ENCODE measurements at places on chromosomes 3 and 15. TPM values are rescaled to one million over a fixed set of nuclear protein-coding genes. Genes with fewer than 3 reads are reported as not detected.

GRCh38 chr3:112610121-112610520 lies 30.8 kb downstream of the CCDC80 start:
- DNase-seq, result no peak

- DNase-seq, result no peak
Measured at GRCh38 chr3:78781351-78781750, 986.4 kb downstream of the ROBO1 start.

GRCh38 chr3:171164067-171164465 lies 137.5 kb upstream of the SLC2A2 start:
- no peak for DNase-seq

DNA sequence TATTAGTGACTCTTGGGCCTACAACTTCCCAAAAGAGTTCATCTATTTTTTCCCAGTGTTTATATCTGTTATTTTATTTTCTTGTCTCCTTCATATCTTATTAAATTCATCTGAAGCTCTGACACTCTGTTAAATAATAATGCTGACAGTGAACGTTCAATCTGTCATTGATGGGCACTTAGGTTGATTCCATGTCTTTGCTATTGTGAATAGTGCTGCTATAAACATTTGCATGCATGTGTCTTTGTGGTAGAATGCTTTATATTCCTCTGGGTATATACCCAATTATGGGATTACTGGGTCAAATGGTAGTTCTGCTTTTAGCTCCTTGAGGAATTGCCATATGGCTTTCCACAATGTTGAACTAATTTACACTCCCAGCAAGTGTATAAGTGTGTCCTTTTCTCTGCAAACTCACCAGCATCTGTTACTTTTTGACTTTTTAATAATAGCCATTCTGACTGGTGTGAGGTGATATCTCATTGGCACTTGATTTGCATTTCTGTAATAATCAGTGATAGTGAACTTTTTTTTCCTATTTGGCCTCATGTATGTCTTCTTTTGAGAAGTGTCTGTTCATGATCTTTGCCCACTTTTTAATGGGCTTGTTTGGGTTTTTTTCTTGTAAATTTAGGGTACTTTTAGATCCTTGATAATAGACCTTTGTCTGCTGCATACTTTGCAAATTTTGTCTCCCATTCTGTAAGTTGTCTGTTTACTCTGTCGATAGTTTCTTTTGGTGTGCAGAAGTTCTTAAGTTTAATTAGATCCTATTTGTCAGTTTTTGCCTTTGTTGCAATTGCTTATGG lies 122.5 kb downstream of the LEKR1 start:
- DNase-seq, result no peak

GRCh38 chr3:129950318-129951046 lies 24.0 kb upstream of the TRH start:
- no peak for DNase-seq

DNA sequence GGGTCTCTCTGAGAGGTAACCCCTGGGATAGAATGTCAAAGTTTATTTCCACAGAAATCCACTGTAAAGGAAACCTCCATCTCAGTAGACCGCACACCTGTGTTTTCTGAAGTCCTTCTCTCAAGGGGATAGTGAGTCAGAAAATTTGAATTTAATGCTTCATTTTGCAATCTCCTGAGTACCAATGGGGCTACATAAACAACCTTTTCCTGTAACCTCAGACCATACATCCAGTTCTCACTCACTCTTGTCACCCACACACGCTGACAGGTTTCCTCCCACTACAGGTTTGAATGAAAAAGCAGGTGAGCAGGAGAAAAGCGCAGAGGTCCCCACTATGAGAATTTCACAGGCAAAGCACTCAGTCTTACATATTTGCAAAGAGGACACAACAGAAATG lies 165.3 kb upstream of the MCTP2 start:
- DNase-seq, result no peak

GRCh38 chr15:46354443-46354842 lies 719.6 kb downstream of the SQOR start:
- DNase-seq, result no peak

- no peak for DNase-seq
Measured at GRCh38 chr3:193573403-193574191, 18.9 kb upstream of the ATP13A4 start.

GRCh38 chr15:52392008-52392687 lies 96.5 kb upstream of the MYO5C start:
- DNase-seq, result no peak

DNA sequence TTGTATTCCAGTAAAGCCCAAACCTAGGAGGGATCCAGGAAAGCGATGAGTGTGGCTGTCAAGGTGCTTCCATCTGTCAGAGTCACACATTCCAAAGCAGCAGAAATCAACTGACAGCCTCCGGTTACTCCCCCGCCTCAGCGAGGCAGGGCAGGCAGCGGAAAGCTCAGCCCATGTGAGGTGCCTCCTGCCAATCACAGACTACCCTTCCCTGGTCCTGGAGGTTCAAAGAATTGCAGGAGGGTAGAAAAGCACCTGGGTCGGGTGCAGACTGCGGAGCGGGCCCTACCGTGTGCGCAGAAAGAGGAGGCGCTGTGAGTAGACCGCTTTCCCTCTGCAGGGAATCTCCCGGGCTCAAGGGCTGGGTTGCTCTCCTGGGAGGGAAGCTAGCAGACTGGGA lies at the start of gene UPK1B:
TSS of gene UPK1B (plus strand) at position 274 of the 400 bp plus-strand sequence. CDS start 13,144 bp downstream, outside the sequence.
- no peak for DNase-seq

- DNase-seq, result peak; percentile 78
Measured at GRCh38 chr15:66603301-66604179, 37.7 kb upstream of the LCTL start.

- no peak for DNase-seq
Measured at GRCh38 chr15:99732124-99732750, 1.0 kb downstream of the LYSMD4 start.

GRCh38 chr3:115905871-115906270 lies 282.6 kb downstream of the GAP43 start:
- DNase-seq, result no peak

DNA sequence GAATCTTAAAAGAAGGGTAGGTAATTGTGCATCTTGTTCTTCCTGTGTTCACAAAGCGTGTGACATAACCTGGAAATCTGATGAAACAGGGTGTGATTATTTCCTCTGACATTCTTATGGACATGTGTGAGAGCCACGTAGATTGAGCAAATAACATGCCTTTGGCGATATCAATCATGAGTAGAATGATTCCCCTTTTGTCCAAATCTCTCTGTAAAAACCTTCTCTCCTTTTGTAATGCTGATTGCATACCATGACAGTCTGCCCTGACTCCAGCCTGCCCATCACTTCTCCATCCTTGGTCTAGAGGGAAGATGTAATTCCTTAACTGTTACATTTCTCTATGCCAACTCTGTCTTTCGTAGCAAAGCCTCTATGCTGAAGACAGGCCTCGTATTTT lies 115.0 kb downstream of the IL5RA start:
- DNase-seq, result no peak

DNA sequence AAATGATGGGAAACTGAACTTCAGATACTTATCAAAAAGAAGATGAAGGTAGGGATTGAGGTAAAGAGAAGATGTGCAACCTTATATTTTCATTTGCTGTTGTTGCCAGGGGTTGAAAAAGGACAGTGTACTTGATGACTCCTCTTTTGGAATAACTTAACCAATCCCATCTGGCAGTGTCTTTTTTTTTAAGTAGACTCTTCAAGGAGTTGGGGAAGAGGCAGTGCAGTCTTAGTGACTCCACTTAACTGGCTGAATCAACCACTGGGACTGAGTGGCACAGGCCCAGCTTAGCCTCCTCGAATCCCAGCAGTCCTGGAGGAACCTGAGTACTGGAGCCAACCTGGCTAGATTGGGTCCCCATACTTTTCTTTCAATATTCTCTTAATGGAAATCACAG lies 27.3 kb upstream of the FILIP1L start:
- DNase-seq, result no peak

GRCh38 chr15:93239993-93240392 lies 151.0 kb upstream of the RGMA start:
- no peak for DNase-seq

DNA sequence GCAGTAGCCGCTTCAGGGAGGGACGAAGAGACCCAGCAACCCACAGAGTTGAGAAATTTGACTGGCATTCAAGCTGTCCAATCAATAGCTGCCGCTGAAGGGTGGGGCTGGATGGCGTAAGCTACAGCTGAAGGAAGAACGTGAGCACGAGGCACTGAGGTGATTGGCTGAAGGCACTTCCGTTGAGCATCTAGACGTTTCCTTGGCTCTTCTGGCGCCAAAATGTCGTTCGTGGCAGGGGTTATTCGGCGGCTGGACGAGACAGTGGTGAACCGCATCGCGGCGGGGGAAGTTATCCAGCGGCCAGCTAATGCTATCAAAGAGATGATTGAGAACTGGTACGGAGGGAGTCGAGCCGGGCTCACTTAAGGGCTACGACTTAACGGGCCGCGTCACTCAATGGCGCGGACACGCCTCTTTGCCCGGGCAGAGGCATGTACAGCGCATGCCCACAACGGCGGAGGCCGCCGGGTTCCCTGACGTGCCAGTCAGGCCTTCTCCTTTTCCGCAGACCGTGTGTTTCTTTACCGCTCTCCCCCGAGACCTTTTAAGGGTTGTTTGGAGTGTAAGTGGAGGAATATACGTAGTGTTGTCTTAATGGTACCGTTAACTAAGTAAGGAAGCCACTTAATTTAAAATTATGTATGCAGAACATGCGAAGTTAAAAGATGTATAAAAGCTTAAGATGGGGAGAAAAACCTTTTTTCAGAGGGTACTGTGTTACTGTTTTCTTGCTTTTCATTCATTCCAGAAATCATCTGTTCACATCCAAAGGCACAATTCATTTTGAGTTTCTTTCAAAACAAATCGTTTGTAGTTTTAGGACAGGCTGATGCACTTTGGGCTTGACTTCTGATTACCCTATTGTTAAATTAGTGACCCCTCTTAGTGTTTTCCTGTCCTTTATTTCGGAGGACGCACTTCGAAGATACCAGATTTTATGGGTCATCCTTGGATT lies at the start of gene MLH1:
TSS of gene MLH1 (plus strand) at position 193 of the 958 bp plus-strand sequence. CDS start at position 223, 30 bp downstream.
- peak; percentile 95 for DNase-seq

DNA sequence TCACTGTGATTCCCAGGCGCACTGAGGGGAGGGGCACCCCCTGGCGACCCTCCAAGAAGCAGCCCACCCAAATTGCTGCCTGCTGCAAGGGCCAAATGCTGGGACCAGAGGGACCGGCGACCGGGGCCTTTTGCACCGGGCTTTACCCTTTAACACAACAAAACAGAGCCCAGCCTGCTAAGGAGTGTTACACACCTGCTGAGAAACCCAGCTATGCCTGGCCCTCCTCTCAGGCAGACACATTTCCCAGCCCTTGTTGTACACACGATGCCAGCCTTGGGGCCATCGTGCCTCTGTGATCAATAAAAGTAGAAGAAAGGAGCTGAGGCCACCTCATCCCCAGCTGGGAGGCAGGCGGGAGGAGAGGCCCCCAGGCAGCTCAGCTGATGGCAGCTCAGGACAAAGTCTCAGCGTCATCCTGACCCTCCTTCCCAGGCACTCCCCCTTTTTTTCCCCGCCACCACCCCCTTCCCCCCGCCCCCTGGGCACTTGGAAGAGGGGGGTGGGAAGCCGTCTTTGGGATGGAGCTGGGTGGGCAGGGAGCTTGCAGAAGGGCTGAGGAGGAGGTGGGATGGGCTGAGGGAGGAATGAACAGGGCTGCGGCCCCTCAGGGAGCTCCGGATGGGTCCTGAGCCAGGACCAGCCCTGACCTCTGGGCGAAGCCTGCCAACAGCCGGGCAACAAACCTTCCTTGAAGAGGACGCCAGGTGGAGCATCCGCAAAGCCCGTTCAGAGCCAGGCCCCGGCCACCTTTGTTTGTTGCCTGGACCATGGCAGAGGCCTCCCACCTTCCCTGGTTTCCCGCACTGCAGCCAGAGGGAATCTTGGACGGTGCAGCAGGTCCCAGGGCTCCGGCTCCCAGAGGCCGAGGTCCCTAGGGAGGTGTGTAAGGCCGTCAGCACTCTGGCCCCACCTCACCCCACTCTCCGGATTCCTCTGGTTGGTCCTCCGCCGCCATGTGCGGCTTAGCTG lies 45.9 kb upstream of the SEC61A1 start:
- DNase-seq, result no peak

DNA sequence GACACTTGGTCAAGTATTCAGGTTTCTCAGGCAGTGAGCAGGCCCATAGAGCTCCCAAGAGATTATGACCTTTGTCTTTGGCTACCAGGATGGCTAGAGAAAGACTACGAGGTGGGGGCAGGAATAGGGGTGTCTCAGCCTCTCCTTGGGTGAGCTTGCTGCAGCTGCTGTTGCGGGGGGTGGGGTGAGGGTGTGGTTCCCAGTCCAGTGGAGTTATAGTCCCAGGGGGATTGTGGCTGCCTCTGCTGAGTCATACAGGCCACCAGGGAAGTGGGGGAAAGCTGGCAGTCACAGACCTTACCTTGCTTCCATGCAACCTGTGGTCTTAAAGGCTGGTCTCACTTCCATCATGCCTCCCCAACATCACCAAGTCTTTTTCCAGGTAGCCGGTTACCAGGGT lies 31.7 kb downstream of the ATP2C1 start:
- DNase-seq, result no peak

- no peak for DNase-seq
Measured at GRCh38 chr15:90654233-90655136, 62.7 kb upstream of the BLM start.

DNA sequence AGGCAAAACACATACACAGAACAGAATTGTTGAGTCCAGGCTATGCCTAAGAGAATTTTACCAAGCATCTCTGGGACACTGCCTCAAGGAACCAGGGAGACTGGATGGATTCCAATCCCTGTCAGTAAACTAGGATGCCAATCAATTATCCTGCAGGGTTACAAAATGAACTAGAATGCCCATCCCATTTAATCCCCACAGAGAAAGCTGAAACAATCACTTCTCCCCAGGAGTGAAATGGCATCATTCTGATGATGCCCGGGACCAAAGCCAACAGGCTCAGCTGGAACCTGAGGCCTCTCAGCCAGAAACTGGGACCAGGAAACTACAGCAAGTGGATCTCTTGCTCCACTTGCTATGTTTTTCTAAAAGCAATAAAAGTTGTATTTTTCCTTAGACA lies 130.0 kb upstream of the TJP1 start:
- DNase-seq, result no peak

DNA sequence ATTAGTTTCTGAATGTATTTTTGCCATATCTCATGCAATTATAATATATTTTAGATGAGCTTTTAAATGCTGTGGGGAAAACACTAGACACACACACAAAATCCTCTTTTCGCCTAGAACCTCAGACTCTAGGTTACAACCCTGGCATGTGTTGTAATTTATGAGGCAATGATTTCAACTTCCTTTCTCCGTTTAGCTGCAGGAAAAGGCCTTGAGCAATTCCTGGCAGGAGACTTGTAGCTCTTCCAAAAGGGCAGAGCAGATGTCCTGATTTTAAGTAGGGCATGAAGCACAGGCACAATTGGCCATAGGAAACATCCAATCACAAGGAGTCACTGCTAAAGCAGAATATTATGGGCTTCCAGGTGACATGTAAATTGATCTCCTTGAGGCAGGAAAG lies 82.0 kb downstream of the GPR156 start:
- DNase-seq, result no peak

The SNTN gene
- not detected for total RNA-seq

The TRH gene
- not detected for total RNA-seq

The PLA2G4E gene
- total RNA-seq, result not detected

The GOLGA6L7 gene
- total RNA-seq, result not detected

The SEMA7A gene
- 2.7 TPM for total RNA-seq

The SLC2A2 gene
- not detected for total RNA-seq

The SOX14 gene
- total RNA-seq, result not detected

The UBA7 gene
- 213 TPM for total RNA-seq

The GOLGA6D gene
- total RNA-seq, result not detected
